ENCODE measurements at places on chromosomes 12 and 14.

- no peak for DNase-seq
Observed at GRCh38 chr14:98162856-98163805, 1108.9 kb downstream of the BCL11B start.

- DNase-seq: no peak
Observed at GRCh38 chr12:91722072-91722471, 423.6 kb downstream of the BTG1 start.

- no peak for DNase-seq
Observed at GRCh38 chr12:122040579-122041386, 19.1 kb downstream of the BCL7A start.

- DNase-seq: no peak
Observed at GRCh38 chr14:69543341-69544115, 31.1 kb downstream of the CCDC177 start.

GRCh38 chr12:89975574-89975973 is 266.9 kb upstream of the ATP2B1 start:
- no peak for DNase-seq

DNA sequence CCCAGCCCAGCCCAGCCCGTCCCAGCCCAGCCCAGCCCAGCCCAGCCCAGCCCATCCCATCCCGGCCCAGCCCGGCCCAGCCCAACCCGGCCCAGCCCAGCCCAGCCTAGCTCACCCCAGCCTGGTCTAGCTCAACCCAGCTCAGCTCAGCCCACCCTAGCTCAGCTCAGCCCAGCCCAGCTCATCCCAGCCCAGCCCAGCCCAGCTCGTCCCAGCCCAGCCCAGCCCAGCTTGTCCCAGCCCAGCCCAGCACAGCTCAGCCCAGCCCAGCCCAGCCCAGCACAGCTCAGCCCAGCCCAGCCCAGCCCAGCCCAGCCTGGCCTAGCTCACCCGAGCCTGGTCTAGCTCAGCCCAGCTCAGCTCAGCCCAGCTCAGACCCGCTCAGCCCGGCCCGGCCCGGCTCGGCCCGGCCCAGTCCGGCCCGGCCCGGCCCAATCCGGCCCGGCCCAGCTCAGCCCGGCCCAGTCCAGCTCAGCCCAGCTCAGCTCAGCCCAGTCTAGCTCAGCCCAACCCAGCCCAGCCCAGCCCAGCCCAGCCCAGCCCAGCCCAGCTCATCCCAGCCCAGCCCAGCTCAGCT is 184.7 kb downstream of the TMEM121 start:
- no peak for DNase-seq

DNA sequence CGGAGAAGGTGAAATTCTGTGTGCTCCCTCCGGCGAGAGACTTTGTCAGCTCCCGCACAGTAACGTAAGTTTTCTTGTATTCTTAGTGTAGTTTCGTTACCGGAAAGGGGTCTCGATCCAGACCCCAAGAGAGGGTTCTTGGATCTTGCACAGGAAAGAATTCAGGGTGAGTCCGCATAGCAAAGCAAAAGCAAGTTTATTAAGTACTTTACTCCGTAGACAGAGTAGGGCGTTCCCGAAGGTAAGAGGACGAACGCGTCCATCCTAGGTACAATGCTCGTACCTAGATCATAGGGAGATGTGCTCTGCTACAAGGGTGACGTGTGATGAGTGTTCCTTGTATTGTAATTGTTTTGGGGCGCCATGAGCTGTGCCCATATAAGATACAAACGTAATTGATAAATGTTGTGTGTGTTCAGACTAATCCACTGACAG is 293 bp downstream of the IFI27L1 start:
- no peak for DNase-seq

GRCh38 chr12:62006076-62006732 is 254.0 kb upstream of the USP15 start:
- no peak for DNase-seq

- DNase-seq: no peak
Observed at GRCh38 chr14:49425921-49426320, 160.3 kb downstream of the RPS29 start.

DNA sequence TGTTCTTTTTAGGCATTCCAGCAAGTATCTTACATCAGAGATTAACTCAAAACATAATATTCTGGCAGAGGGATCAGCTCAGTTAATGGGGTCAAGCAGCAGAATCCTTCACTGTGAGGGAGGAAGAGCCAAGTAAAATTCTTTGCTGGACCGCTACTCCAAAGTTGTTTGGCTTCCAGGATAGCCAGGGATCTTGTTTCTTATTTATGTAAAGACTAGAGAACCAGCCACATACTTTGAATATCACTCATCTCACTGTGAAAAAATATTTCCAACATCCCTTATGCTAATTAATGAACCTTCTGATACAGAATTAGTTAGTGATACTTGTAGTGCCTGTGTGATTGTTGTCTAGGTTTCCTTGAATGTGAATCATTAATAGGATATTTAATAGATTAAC is 94.2 kb downstream of the PLEKHA5 start:
- DNase-seq: no peak

- no peak for DNase-seq
Observed at GRCh38 chr12:131363393-131363792, 347.5 kb upstream of the SFSWAP start.

DNA sequence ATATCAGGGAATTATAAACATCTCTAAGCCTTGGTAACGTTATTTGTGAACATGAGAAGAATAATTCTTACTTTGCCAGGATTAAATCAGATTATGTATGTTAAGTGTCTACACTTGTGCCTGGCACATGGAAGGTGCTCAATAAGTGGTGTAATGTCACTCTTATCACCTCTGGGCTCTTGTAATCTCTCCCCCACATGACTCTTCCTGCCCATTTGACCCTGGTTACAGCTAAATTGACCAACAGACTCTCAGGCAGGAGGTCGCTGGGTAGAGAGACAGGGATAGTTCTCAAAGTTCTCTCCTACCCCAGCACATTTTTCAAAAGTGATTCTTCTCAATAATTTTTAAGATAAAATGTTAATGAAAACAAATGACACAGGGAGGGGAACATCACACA is 137.8 kb upstream of the FRMD6 start:
- no peak for DNase-seq
